ENCODE measurements at places on chromosomes 5 and 9. TPM values are rescaled to one million over a fixed set of nuclear protein-coding genes. Genes with fewer than 3 reads are reported as not detected.

GRCh38 chr9:109440117-109440515 is 58.0 kb downstream of the PTPN3 start:
- DNase-seq, result no peak

- no peak for DNase-seq
Observed at GRCh38 chr9:38033941-38034340, 35.1 kb downstream of the SHB start.

DNA sequence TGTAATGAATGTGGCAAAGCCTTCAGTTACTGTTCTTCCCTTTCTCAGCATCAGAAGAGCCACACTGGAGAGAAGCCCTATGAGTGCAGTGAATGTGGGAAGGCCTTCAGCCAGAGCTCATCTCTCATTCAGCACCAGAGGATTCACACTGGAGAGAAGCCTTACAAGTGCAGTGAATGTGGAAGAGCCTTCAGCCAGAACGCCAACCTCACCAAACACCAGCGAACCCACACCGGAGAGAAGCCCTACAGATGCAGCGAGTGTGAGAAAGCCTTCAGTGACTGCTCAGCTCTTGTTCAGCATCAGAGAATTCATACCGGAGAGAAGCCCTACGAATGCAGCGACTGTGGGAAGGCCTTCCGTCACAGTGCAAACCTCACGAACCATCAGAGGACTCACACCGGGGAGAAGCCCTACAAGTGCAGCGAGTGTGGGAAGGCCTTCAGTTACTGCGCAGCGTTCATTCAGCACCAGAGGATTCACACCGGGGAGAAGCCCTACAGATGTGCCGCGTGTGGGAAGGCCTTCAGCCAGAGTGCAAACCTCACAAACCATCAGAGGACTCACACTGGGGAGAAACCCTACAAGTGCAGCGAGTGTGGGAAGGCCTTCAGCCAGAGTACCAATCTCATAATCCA is 6.8 kb downstream of the RPL12 start:
- no peak for DNase-seq

- DNase-seq, result no peak
Observed at GRCh38 chr5:33772380-33772897, 119.4 kb downstream of the ADAMTS12 start.

- DNase-seq, result no peak
Observed at GRCh38 chr5:129770024-129770820, 22.3 kb downstream of the MINAR2 start.

- DNase-seq, result no peak
Observed at GRCh38 chr9:99980598-99980997, 74.1 kb downstream of the STX17 start.

- no peak for DNase-seq
Observed at GRCh38 chr5:173812811-173813550, 75.2 kb upstream of the CPEB4 start.

DNA sequence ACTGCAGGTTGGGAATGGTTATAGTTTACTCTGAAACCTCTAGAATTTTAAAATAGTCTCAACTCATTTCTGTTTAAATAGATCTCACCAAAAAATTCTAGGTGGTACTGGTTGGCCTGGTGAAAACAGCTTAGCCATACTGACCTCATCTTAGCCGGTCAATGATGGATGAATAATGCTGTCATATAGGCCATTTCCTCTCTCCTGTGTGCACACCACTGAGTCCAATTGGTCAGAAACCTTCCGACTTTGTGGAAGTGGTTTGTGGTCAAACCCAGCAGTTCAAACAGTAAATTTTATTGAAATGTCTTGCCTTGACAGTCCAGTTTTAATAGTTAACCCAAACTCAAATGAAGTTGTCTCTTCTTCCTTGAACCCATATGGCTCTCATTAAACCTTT is 98.6 kb downstream of the GIN1 start:
- no peak for DNase-seq

- no peak for DNase-seq
Observed at GRCh38 chr9:102911185-102911584, 83.9 kb upstream of the CYLC2 start.

- DNase-seq, result no peak
Observed at GRCh38 chr5:126014676-126015075, 408.5 kb upstream of the GRAMD2B start.

DNA sequence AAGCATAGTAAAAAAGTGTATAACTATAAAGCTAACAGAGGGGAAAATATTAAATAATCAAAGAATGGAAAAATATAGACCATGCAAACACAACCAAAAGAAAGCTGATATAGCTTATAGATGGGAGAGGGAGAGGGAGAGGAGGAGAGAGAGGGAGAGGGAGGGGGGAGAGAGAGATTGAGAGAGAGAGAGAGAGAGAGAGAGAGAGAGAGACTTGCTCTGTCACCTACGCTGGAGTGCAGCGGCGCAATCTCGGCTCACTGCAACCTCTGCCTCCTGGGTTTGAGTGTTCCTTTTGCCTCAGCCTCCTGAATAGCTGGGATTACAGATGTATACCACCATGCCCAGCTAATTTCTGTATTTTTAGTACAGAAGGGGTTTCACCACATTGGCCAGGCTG is 110.6 kb downstream of the RAPGEF6 start:
- no peak for DNase-seq

DNA sequence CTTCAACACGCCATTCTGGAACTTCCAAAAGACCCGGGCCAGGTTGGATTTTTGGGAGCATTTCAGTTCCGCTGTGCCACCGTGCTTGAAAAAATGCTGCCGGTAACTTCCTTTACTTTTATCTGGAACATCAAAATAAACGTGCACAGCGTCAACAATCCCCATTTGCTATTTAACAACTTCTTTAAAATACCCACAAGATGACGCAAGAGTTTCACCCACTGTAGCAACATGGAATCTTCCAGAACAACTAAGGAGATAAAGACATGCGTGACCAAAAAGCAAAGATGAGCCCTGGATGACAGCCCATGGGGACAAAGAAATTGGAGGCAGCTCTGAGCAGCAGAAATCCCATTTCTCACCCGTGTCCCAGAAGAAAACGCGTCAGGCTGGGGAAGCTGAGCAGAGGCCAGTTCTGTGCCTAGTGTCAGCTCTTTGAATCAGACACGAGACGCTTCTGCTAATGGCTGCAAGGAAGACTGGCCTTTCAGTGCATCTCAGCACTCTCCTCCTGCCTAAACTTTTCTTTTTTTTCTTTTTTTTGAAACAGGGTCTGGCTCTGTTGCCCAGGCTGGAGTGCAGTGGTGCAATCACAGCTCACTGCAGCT is 61.3 kb downstream of the SECISBP2 start:
- no peak for DNase-seq

DNA sequence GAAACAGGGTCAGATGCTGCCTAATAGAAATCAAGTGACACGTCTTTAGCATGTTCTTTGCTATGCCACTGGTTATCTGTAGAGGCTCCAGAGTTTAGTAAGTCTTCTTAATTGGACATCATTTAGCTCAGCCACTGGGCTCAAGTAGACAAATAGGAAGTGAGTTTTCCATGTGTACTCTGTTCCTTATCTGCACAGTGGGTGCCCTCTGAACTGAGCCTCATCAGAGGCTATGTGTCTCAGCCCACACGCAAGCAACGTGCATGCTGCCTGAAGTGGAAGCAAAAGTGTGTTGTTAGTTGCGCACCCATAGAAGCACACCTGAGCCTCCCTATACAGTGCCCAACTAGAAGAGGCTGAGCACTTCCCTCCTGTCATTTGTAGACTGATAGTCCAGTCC is 134.7 kb downstream of the SEMA5A start:
- DNase-seq, result no peak

GRCh38 chr9:134442085-134442474 is 115.8 kb downstream of the RXRA start:
- DNase-seq, result no peak

- DNase-seq, result no peak
Observed at GRCh38 chr9:113620377-113621161, 157.0 kb downstream of the RGS3 start.

DNA sequence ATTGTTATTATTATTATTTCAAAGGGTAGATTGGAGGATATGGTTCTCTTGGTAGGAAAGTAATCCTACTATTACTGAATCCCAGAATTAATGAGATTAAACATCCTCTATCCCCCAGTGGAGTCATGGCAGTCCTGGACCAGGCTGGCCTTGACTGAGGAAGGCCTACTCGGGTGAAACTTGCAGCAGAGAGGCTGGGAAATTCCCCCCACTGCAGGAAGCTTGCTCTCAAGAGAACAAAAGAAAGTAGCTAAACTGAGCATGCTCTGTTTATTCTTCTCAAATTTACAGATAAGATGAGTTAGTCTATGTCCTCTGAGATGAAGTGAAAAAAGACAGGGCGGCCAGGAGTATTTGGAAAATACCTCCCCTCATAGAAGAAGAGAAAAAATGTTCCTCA is 233.9 kb upstream of the RPS23 start:
- no peak for DNase-seq

DNA sequence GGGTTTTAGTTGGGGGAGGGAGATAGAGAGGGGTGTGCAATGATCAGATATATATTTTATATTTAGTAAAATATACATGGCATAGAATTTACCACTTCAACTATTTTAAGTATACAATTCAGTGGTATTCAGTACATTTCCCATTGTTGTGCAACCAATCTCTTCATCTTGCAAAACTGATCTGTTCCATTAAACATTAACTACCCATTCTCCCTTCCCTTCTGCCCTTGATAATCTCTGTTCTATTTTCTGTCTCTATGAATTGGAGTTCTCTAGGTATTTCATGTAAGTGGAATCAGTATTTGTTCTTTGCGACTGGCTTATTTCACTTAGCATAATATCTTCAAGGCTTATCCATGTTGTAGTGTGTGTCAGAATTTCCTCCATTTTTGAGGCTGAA is 38.6 kb downstream of the TGFBI start:
- DNase-seq, result no peak

DNA sequence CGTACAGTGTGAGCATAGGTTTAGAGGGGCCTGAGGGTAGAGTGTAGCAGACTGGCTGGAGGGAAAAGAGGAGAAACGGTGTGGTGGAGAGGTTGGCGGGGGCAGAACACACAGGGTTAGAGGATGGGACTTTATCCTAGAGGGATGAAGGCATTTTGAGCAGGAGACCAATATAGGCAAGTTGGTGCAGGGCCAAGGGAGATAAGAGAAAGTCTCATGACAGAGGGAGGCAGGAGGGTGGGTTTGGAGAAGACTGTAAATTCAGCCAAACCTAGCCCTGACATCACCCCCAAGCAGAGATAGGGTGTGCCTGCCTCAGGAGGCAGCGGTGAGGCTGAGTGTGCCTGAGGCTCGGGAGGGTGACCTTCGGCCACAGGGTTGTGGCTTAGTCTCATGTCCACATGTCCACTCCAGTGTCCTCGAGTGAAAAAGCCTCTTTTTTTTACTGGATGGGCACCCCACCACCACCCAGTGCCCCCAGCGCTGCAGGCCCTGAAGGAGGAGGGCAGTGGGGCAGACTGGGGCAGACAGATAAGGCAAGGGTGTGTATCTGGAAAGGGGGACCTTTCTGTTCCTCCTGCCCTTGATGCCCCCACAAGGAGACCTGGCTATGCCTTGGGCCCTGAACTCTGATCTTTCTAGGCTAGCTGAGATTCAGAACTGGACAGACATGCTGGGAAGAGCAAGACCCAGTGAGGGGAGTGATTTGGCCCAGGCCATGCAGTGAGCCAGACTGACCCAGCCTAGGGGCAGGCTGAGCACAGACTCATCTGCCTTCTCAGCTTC is 108.7 kb downstream of the RGS3 start:
- no peak for DNase-seq

DNA sequence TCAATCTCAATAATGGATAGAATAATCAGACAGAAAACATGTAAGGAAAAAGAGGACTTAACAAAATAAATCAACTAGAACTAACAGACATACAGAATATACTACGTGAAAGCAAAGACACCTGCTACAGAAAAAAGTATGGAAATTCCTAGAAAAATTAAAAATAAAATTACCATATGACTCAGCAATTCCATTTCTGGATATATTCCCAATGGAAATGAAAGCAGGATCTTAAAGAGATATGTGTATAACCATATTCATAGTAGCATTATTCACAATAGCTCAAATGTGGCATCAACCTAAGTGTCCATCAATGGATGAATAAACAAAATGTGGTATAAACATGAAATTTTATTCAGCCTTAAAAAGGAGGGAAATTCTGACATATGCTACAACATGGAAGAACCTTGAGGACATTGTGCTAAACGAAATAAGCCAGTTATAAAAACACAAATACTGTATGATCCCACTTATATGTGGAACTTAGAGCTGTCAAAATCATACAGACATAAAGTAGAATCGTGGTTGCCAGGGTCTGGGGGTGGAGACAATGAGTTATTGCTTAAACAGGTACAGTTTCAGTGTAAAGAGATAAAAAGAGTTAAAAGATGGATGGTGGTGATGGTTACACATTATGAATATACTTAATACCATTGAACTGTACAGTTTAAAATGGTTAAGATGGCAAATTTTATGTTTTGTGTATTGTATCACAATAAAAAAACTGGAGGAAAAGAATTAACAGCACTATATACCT is 6.9 kb downstream of the PLAA start:
- no peak for DNase-seq

GRCh38 chr9:21348430-21348970 is 2.2 kb downstream of the IFNA6 start:
- DNase-seq, result no peak

GRCh38 chr9:136128436-136128835 is 9.8 kb upstream of the TMEM250 start:
- no peak for DNase-seq

- DNase-seq, result no peak
Observed at GRCh38 chr5:68177676-68178075, 37.9 kb upstream of the PIK3R1 start.

GRCh38 chr9:97517331-97518089 is 16.0 kb downstream of the TMOD1 start:
- no peak for DNase-seq

- DNase-seq, result no peak
Observed at GRCh38 chr5:68644971-68645370, 429.4 kb downstream of the PIK3R1 start.

DNA sequence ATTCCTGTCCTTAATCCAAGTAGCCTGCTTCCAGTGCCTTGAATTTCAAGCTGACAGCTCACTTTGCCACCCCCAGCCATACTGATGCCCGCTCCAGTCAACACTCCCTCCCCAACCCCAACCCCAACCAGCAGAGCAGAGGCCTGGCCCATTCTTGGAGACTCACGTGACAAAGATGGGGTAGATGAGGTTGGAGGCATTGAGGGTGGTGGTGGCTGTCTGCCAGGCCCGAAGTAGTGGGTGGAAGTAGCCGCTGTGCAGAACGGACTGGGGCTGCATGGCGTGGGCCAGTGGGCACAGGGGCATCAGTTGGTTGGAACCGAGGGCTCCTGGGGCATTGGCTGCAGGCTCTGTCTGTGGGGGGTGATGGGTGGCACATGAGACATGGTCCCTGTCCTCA is 7.8 kb downstream of the ALAD start:
- no peak for DNase-seq

GRCh38 chr9:85038824-85039608 is 369.5 kb downstream of the NTRK2 start:
- DNase-seq, result no peak

The CNTRL gene
- 62.8 TPM for total RNA-seq

The NCS1 gene
- total RNA-seq, result 24.3 TPM

The DDX4 gene
- total RNA-seq, result not detected

The NR5A1 gene
- not detected for total RNA-seq

The GFPT2 gene
- 1.7 TPM for total RNA-seq

The CD274 gene
- total RNA-seq, result 13.2 TPM

The DTWD2 gene
- 3.7 TPM for total RNA-seq

The URM1 gene
- 108 TPM for total RNA-seq

The QRFP gene
- not detected for total RNA-seq

The LRRC14B gene
- not detected for total RNA-seq
